Fibroblast of gingiva (primary cell): ENCODE measurements at places on chromosomes 11 and 22.

DNA sequence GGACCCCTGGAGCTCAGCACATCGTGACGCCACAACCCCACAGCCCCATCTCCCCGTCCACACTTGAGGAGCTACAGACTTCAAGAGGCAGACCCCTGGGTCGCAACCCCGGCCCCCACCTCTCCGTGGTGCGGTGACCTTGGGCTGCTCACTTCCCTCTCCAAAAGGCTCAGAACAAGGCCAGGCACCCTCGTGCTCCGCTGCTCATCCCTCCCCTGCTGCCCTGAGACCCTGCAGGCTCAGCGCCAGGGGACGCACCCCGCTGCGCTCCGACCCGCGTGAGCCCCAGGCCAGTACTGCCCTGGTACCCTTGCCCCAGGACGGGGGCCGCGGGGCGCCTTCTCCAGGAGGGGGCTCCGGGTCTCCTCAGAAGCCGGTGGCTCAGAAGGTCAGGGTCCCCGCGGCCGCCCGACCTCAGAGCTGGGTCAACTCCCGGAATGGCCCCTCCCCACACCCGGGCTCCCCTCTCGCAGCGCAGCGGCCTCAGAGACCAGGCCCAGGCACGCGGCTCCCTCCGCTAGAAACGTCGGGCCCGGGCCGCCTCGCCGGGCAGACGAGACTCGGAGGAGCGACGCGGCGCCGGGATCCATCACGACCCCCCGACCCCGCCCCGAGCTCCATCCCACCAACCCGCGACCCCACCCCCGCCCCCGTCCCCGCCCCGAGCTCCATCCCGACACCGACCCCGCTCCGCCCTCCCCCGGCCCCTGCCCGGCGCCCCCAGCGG lies 563 bp downstream of the GATD1 start:
- no peak for DNase-seq

DNA sequence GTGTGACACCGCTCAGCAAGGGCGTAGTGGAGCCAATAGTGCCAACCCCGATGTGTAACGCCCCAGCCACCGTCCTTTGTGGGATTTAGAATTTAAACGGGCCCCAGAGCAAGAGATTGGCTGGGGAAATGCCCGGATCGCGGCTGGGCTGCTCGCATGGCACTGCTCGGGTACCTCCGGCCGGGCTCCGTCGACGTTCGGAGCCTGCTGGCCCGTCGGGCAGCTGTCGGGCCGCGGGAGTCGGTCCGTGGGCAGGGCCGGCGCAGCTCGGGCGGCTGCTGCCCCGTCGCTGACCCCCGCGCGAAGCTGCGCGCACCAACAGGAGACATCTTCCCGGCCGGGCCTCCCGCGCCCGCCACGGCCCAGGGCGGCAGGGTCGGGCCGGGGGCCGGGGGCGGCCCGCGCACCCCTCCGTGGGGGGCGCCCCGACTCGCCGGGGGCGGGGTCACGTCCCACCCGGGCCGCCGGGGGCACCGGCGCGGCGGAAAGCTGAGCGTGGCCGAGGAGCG lies 1.3 kb upstream of the KDM2A start:
- no peak for DNase-seq

DNA sequence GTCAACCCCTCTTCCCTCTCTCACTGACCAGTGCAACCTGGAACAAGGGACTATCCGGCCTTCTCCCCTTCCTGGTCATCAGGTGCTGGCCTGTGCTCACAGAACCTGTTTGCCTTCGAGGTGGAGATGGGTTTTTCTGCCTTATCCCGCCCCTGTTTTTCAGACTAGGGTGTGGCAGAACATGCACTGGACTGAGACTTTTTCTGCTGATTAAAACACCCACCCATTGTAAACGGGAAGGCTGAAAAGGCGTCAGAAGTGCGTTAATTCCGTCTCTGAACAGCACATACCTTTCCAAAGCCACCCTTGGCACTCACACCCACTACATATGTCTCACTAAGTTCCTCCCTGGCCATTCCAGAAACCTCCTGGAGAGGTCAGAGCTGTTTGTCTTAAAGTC lies 4.4 kb upstream of the B3GNT6 start:
- DNase-seq, result no peak

GRCh38 chr11:530960-531831 lies 4.2 kb downstream of the HRAS start:
- no peak for DNase-seq

DNA sequence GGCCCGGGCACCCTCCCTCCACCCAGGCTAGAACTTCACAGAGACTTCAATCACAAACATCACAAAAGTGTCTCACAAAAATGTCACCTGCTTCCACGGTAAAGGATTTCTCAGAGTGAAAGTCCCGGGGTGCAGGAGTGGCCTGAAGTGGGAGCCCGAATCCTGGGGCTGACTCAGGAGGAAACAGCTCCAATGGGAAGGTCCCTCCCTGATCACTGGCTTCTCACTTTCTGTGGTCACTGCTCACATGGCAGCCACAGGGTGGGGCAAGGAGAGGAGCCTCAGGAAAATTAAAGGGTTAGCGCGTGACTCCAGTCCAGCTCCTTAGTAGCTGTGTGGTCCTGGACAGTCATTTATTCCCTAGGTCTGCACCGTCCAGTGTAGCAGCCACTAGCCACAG lies 564.5 kb upstream of the B3GAT1 start:
- no peak for DNase-seq

GRCh38 chr11:13283636-13284035 lies 6.0 kb downstream of the BMAL1 start:
- no peak for DNase-seq

- no peak for DNase-seq
Observed at GRCh38 chr11:69317401-69318092, 23.6 kb downstream of the MYEOV start.
